Activated CD4-positive, alpha-beta T cell treated with anti-CD3 and anti-CD28 coated beads, Interleukin-2, amount 50 U/mL, for 48 hours (primary cell): ENCODE measurements at places on chromosomes 5 and 9.
A peak's percentile ranks its signal among the peaks of the same experiment; 100 is the strongest.

GRCh38 chr9:127444283-127444920 lies 6.8 kb downstream of the RPL12 start:
- no peak for DNase-seq

DNA sequence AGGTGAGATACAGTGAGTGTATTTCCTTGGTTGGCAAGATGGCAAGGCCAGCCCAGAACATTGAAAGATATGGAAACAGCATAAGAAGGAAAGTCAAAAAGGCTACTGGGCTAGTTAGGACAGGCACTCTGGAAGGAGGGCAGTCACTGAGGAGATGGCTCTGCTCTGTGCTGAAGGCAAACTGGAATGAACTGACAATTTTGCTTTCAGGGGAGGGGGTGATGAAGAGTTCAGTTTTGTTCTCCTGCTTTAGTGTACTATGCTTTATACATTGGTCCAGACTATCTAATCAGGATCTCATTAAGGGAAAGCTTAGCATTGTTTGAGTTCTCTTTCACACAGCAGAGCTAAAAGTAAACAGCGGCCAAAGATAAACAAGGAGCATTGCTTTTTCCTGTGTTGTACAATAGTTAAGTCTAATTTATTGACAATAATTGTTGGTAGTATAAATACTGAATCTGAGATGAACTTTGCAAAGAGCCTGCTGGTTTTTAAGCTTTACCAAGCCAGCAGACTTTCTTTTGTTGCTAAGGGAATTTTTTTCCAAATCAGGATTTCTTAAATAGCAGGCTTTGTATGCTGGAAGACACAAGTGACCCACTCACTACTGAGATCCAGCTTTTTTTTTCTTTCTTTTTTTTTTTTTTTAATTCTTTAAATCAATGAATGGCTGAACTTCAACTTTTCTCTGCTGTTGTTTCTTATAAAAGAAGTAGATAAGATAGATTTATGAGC lies 355.5 kb downstream of the ARRDC3 start:
- DNase-seq, result no peak

DNA sequence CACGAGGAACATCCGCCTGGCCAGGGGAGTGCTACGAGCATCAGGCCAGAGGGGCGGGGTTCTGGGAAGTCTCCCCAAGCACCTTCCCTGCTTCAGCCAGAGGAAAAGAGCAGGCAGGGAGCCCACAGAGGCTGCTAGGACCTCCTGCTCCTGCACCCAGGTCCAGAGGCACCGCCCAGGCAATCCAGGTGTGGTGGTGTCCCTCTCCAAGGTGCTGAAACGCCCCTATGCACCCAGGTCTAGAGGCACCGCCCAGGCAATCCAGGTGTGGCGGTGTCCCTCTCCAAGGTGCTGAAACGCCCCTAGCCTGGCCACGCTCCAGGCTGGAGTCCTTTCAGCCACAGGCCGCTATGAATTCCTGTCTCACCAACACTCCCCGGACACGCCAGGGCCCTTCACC lies 10.7 kb upstream of the UBAC1 start:
- DNase-seq, result peak; percentile 43

GRCh38 chr5:123647066-123647465 lies 135.1 kb downstream of the CSNK1G3 start:
- no peak for DNase-seq

- peak; percentile 61 for DNase-seq
Observed at GRCh38 chr5:91318724-91319123, 64.4 kb downstream of the ARRDC3 start.

DNA sequence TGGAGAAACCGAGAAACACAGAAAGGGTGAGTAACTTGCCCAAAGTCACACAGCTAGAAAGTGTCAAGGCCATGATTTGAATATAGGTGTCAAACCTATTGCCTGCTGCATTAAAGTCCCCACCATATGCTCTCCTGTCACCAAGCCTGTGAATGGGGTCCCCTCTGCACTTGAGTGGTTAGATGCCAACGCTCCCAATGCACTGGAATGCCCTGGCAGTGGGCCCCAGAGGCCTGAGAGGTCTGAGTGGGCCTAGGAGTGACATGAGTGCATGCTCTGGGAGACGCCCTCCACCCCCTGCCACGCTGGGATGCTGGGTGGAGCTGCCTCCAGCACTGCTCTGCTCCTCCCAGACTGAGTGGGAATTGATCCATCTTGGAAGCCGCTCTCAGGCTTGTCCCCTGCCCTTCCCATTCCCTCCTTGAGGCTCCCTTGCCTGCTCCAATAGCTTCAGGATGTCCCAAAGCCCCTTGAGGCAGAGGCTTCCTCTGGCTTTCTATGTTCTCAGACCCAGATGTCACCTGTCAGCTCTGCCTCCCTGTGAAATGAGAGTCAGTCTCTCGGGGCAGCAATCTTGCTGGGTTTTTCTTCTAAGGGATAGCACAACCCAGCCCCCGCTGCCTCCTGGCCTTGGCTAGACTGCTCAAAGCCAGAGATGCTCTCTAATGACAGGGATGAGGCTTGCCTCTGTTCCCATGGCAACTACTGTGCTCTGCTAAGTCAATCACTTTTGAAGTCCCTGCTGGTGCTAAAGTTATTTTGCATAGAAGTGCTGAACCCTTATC lies 6.6 kb upstream of the ARSI start:
- DNase-seq, result no peak

- DNase-seq, result no peak
Observed at GRCh38 chr9:70540016-70540415, 125.6 kb upstream of the KLF9 start.

DNA sequence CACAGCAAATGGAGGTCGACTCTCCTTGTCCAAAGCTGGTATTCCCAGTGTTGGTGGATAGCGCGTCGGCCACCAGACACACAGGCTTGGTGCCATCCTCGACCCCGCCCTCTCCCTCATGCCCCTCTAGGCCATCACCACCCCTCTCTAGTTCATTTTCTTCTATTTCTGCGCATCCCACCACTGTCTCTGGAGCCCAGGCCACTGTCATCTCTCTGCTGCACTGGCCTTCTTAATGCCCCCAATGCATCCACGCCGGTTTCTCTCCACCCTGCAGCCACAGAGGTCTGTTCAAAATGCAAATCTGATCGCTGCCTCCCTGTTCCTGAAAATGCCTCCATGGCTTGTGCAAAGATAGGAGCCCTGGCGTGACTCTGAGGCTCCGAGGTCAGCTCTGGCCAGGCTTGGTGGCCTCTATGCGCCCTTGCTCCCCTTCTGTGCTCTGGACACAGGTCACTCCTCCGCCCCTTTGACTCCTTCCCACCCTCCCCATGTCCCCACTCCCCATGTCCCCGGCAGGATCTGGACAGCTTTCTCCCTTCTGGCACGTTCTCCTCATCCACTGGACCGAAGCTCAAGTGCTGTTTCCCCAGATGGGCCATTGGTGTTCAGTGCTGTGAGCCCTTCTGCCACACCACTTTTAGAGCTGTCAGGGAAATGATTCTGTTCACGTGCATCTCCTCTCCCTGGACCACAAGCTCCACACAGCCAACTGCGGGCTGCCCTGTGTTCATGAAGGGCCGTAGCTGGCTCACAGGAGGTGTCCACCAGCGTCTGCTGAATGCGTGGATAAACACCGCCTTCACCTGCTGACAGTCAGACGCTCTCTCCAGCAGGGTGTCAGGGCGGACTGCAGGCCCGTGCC lies 59.5 kb upstream of the RNF130 start:
- no peak for DNase-seq

- DNase-seq, result no peak
Observed at GRCh38 chr9:74036549-74037231, 460.4 kb upstream of the RORB start.

DNA sequence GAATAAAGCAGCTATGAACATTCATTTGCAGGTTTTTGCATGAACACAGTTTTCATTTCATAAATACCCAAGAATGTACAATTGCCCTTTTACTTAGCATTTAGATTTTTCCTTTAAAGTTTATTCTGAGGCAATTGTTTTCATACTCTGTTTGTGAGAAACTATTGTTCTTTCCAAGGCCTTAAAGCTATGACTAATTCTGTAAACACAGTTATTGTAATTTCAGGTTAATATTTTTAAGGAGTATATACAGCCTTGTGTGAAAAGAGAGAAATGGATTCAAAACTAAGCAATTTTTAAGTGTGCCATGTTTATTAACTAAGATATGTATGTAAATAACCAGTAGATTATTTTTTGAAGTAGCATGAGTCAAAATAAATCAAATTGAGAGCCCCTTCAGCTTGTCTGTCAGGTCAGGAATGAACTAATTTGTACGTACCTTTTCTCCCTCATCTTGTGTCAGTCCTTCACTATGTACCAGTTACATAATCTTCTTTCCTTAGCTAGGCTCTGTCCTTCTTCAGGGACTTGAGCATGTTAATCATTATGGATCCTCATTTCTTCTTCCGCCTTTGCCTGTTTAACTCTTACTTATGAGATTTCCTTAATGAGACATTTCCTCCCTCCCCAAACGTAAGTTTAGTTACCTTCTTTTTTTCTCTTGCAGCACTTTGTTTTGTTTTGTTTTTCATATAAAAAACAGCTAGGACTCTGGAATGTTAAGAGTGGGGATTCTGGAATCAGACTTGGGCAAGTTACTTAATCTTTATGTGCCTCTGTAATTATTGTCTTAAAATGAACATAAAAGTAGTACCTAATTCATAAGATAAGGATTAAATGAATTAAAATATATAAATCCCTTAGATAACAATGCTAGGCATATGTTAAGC lies 63.6 kb downstream of the NIPBL start:
- DNase-seq, result no peak

GRCh38 chr5:178394074-178394473 lies 161.5 kb upstream of the PHYKPL start:
- DNase-seq, result no peak

- no peak for DNase-seq
Observed at GRCh38 chr5:151327585-151327984, 19.8 kb downstream of the SLC36A2 start.

- no peak for DNase-seq
Observed at GRCh38 chr5:119019949-119020348, 31.6 kb upstream of the DTWD2 start.

GRCh38 chr9:9091387-9091786 lies 1291.8 kb upstream of the DMAC1 start:
- no peak for DNase-seq

DNA sequence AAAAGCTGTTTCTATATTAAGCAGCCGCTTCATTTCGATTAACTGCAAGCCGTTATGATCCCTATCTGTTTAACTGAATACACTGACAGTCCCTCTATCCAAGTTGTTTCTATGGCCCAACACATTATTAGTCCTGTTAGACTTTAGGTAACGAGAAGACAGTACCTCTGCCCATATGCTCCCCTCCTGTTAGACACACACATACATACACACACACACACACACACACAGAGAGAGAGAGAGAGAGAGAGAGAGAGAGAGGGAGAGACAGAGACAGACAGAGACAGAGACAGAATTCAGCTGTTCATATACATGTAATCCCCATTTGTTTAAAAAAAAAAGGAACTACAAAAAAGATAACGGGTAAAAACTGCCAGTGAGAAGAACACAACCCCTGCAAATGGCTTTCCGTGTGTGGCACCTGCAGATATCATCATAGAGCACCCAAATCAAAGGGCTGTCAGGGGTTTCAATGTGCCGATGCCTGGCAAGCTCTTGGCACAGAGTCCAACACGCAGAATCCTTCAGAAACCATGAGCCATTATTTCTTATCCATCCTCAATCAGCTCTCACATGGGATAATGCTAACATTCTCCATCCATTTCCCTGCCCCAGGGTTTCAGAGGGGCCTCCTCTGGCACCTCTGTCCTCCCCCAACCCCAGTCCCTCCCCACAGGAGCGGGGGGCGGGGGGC lies 144.0 kb downstream of the MYO10 start:
- no peak for DNase-seq

- no peak for DNase-seq
Observed at GRCh38 chr9:95026148-95026524, 291.4 kb downstream of the FANCC start.

DNA sequence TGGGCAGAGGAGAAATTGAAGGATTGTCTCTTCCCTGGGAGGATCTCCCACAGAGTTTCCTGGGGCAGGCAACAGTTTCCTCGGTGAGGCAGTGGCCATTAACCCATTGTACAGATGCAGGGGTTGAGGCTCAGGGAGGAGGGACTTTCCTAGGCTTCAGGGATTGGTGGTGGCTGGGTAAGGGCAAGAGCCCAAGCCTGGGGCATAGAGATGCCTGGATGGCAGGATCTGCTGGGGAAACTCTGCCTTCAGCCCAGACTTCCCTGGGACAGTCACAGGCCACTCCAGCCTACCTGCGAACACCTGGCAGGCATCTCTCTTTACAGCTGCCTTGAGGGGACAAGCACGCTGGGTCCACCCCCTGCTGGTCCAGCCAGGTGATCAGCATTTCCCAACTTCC lies 3.6 kb upstream of the CSF2 start:
- DNase-seq, result no peak

GRCh38 chr9:89363921-89364665 lies 45.8 kb downstream of the SECISBP2 start:
- DNase-seq, result no peak

DNA sequence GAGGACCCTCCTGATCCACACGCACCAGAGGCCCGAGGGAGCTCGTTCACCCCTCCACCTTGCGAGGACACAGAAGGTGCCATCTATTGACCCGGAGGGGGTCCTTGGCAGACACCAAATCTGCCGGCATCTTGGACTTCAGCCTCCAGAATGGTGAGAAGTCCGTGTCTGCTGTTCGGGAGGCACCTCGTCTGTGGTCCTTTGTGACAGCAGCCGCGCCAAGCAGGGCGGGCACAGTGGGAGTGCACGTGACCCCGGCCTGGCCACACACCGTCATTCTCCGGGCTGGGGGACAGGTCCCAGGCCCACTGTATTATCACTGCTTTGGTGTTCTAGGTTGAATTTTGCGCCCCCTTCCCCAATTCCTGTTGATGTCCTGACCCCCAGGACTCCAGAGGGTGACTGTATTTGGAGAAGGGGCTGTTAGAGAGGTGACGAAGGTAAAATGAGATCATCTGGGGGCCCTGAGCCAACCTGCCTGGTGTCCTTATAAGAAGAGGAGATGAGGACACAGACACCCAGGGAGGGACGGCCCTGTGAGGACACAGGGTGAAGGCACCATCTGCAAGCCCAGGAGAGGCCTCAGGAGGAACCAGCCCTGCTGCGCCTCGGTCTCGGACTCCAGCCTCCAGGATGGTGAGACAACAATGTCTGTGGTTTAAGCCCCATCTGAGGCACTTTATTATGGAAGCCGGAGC lies 15.7 kb downstream of the LPCAT1 start:
- no peak for DNase-seq

- DNase-seq, result no peak
Observed at GRCh38 chr9:136213733-136214132, 8.8 kb upstream of the LHX3 start.

- no peak for DNase-seq
Observed at GRCh38 chr5:140020601-140021177, 22.4 kb downstream of the NRG2 start.

DNA sequence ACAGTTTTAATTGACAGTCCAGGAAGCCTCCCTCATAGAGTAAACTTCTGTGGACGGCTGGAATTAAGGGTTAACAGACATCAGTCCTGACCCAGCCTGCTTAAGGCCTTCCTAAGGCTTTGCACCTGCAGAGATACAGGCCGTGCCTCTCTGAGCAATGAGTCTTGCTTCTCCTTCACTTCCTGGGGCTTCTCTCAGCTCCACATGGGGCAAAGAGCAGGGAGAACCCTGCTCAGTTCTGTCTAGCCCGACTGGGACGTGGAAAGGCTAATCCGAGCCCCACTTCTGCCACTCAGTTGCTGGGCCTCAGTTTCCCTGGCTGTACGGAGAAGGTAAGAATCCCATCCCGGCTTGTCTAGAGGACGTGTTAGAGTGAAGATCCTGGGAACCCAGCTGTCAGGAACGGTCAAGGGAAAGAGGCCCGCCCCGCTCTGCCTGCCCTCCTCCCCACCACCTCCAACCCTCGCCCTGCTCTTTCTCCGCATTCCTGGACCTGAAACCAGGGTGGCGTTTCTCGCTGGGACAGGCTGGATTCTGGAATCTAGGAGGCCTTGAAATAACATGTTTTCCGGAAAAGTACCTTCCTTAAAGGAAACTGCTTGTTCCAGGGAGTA lies 6.5 kb downstream of the SPAAR start:
- no peak for DNase-seq
